ENCODE measurements at places on chromosomes 4 and X.
A peak's percentile ranks its signal among the peaks of the same experiment; 100 is the strongest.

DNA sequence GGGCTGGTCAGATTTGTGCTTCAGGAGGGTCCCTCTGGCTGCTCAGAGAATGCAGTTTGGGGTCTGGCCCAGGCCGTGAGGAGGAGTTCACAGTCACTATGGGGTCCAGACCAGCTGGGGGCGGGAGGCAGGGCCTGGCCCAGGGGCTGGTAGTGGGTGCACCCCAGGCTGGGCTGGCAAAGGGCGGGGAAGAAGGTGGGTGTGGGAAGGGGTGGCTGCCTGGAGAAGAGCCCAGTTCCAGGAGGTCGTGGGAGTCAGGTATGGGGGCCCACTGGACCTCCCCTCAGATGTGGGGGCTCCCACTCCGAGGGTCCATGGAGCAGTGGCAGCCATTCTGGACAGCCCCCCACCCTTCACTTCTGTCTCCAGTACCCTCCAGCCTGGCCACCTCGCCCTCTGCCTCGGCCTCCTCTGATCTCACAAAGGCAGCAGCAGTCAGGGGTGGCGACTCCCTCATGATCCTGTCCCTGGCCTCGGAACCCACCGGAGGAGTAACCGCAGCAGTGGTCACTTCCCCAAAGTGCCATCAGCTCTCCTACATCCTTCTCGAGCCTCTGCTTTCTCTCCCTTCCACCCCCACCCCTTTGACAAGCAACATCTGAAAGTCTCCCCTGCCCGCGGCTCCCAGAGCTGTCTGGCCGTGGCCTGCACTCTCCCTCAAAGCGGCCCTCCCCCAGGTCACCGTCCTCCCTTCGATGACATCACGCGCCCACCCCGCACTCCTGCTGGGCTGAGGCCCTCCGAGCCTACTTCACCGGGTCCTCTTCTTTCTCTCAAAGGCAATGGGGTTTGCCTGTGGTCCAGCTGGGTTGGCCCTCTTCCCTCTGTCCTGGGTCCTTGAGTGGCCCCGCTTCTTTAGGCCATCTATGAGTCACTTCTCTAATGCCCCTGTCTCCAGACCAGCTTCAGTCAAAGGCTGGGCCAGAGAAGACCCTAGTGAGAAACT lies 1.7 kb upstream of the SLC6A8 start:
- DNase-seq = no peak

GRCh38 chr4:152408514-152409327 lies 127.2 kb downstream of the FBXW7 start:
- peak; percentile 21 for DNase-seq

DNA sequence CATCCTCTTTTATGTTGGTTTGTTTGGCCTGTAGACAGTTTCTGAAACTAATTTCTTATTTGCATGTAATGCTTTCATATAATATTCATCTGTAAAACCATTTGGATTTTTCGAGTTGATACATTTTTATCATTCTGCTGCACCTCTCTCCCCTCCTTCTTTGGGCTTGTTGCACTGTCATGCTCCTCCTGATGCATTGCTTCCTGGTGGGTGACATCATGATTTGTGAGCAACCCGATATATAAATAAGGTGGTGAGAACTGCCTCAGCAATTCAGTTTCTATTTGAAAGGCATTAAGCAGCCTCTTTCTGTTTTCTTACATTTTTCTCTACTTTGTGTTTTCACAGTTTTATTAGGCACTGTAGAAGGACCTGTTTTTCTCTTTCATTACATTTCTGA lies 515.7 kb downstream of the RPA4 start:
- peak; percentile 56 for DNase-seq

DNA sequence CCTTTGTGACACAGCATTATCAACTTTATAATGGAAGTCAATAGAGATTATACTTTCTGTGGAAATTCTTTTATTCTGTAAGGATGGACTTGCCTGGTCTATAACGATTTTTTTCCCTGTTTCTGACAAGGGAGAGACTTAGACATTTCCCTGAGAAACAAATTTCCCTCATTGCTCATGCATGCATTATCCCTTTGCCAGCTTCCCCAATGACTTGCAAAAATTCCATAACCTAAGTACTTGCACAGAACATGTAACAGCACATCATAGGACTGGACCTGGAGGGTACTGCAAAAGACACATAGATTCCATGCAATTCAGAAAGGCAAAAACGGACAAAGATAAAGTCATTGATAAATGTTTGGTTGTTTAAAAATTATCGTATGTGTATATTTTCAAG lies 166.7 kb downstream of the FHIP1A start:
- no peak for DNase-seq

- DNase-seq = no peak
Observed at GRCh38 chrX:73127700-73128241, 48.5 kb upstream of the PABPC1L2A start.

GRCh38 chr4:42995343-42995944 lies 102.9 kb downstream of the GRXCR1 start:
- DNase-seq = no peak

DNA sequence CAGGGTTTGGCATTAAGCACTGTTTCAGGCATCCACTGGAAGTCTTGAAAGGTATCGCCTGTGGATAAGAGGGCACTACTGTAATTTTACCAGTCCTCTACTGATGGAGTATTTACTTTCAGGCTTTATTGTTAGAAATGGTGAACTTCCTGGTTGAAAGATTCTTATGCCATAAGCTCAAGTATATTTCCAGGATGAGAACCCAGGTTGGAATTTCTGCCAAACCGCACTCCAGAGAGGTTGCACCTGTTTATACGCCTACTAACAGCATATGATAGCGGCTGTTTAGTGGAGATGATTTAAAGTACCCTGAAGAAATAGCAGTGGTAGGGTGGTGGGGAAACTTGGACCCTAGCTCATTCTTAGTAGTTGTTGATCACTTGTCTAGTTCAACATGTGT lies 9.9 kb downstream of the FNIP2 start:
- DNase-seq = no peak

GRCh38 chrX:133745349-133745748 lies 240.0 kb downstream of the GPC3 start:
- no peak for DNase-seq

GRCh38 chrX:107829878-107830277 lies 4.2 kb downstream of the MID2 start:
- no peak for DNase-seq

- peak; percentile 16 for DNase-seq
Observed at GRCh38 chrX:19625612-19626011, 110.3 kb upstream of the MAP3K15 start.
